Stimulated activated CD4-positive, alpha-beta T cell treated with anti-CD3 and anti-CD28 coated beads, Interleukin-1b, Interleukin-23, amount 100 ng/mL, for 1 hour (primary cell): ENCODE measurements at places on chromosomes 5 and 9.

DNA sequence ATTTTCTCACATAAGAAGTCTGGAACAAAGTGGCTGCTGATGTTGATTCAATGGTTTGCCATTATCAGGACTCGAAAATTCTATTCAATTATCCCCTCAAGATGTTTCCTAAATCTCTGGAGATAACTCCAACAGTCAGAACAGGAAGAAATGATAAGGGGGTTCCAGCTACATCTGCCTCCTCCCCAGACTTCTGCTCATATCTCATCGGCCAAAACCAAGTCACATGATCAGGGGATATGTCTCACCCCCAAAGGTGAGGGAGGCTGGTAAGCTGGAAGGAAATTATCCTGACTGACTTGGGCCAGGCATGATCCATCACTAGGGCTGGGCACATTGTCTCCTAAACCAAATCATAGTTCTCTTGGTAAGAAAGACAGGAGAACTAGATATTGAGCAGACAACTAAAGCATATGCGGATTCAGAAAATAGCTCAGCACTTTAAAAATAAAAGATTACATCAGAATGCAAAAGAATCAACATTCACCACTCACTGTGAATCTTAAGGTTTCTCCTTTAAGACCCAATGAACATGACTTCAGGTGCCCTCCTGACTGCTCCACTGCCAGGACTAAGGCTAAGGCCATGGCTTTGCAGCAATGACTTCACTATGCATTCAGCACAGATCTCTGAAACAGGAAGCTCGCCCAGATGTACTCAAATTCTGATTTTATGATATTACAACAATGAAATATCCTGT lies 306.3 kb downstream of the ENC1 start:
- no peak for DNase-seq

DNA sequence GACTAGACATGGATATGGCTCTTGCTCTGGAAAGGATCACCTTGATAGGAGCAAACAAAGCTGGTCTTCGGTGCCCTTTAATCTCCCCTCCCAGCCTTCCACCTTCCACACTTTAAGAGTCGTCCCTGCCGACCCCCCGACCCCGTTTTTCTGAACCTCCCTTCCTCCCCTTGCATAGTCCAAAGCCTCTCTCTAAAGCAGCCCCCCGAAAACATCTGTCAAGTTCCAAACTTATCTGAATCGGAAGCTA lies 423 bp upstream of the NUP214 start:
- DNase-seq: no peak

DNA sequence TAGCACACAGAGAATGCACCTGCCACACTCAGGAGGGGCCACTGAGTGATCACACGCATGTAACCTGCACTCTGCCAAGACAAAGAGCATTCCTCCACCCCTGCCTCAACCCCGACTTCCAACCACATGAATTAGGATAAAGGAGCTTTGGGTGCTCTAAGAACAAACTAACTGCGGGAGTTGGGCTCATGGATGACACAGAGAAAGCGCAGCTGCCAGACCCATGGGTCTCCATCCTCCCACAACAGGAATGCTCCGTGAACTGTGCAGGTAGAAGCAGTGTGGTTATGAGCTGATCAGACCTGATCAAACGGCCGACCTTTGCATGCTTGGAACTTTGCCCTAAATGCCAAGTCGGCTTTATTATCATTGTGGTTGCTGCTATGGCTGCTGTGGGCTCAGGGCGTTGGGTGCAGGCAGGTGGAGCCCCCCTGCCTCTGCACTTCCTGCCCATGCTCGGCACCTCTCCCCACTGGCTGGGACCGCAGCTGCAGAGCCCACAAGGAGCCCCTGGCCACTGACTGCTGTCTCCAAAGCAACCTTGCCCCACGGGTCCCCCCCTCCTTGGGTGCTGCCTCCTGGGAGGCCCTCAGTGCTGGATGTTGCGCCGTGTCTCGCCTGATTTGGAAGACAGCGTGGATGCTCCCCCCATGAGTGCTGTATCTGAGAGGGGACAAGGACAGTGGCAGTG lies 2.6 kb upstream of the SLC6A3 start:
- DNase-seq: no peak

- no peak for DNase-seq
Observed at GRCh38 chr5:145931718-145932117, 4.7 kb upstream of the SH3RF2 start.

DNA sequence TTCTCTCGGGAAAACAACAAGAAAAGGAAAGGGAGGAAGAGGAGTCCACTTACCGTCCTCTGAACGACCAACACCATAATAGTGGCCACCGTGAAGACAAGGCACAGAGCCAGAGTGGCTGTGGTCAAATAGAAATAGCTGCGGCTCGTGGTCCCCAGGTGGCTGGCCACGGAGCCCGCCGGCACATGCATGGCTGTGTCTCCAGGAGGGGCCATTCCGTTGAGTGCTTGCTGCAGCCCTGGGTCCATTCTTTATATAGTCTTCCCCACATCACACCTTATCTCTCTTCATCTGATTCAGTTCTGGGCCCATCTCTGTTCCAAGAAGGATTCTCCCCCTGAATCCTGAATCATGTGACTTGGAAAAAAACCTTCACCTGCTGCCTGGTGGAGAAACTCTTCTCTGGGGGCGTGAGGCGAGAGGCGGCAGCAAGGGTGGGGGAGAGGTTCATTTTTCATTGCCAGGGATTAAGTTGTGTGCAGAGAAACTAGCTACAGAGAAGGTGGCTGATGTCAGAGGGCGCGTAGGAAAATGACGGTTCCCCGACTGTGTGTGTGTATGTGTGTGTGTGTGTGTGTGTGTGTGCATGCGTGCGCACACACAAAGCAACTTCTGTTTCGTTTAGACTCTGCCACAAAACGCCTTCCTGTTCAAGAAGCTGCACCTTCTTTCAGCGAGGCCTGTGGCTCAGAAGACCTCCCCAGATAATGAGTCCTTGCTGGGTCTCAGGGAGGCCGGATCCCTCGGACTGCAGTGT lies at the start of gene TNFSF8:
Gene TNFSF8 (minus strand): TSS at position 536 of the 757 bp plus-strand sequence. CDS start 288 bp downstream, at position 248.
- peak; percentile 11 for DNase-seq

GRCh38 chr5:131786900-131787692 lies 9.7 kb downstream of the FNIP1 start:
- DNase-seq: no peak

DNA sequence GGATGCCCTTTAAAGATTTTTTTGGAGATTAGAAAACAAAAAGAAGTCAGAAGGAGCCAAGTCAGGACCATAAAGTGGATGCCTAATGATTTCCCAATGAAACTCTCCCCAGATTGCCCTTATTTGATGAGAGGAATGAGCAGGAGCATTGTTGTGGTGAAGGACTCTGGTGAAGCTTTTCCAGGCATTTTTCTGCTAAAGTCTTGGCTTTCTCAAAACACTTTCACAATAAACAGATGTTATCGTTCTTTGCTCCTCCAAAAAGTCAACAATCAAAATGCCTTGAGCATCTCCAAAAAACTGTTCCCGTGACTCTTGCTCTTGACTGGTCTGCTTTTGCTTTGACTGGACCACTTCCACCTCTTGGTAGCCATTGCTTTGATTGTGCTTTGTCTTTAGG lies 121.8 kb downstream of the CAAP1 start:
- no peak for DNase-seq

- no peak for DNase-seq
Observed at GRCh38 chr5:131679911-131680310, 44.9 kb upstream of the RAPGEF6 start.

DNA sequence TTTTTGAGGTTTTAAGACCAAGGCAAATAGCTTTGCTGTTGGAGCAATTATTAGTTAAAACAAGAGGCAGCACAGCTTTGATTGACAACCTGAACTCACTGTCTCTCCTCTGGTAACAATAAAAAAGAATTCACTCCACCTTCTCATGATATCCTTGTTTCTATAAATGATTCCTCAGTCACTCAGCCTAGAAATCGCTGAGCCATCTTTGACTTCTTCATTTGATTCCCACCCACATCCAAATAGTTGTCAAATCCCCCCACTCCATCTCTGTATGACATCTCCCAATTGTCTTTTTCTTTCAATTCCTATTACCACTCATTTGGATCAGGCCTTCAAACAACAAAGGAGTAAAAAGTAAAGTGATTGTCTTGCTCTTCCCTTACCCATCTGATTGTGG lies 266.4 kb downstream of the MCTP1 start:
- no peak for DNase-seq

DNA sequence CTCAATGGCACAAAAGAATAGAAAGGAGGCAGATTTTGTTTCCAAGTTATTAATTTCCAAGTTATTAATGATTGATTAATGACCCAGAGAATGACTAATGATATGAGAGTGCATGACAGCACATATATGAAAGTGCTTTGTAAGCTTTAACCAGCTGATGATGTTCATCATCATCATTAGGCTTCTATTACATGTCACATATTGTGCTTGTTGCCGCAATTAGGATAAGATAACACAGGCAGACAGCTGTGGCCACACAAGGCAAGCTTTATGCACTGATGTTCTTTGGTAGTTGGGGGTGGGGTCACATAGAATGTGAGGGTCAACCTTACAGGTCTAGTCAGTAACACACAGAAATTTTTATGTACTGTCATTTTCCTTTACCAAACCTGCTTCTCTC lies 219.7 kb downstream of the TRPM3 start:
- no peak for DNase-seq

GRCh38 chr5:36640949-36641348 lies 34.5 kb downstream of the SLC1A3 start:
- no peak for DNase-seq

DNA sequence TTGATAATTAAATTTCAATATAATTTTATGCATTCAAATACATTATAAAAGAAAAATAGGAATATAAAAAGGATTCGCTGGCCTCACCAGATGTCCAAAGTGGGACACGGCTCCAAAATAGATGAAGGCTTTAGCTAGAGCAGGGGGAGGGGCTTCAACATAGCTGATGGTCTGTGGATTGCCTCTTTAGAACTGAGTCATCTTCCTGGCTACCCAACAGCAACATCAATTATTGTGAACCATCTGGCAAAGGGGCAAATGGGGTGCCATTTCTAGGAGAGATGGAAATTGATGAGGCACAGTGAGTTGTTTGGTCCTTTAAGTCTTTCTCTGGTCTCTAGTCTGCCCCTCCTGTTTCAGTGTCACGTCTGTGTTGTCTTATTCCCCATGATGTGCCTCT lies 44.2 kb upstream of the CD180 start:
- DNase-seq: no peak

DNA sequence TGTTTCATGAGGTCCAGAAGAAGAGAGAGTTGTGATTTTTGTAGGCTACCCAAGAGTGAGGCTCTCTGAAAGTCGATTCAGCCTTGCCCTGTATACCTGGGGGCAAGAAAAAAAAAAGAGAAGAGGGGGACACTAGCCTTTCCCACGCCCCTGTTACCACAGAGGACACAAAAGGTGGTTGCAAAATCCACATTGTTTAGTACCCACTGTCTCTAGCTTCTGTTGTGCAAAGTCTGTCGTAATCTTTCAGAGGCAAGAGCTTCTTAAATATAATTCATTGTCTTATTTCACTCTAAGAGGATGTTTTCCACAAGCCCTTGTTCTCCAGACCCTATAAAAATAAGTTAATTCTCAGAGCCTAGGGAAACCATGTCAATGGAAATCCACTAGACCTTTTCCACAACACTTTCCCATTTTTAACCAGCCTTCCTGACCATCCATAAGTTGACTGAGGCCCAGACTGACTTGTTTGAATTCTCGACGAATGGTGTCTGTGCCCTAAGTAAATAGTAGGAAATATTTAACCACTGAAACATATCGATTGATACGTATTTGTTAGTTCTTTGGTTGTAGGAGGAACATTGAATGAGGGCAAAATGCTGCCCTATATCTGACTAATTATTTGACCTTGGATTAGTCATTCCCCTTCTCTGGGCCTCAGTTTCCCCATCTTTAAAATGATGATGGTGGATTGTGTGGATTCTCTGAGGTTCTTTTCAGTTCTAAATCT lies 182.7 kb downstream of the PAPPA start:
- DNase-seq: no peak

DNA sequence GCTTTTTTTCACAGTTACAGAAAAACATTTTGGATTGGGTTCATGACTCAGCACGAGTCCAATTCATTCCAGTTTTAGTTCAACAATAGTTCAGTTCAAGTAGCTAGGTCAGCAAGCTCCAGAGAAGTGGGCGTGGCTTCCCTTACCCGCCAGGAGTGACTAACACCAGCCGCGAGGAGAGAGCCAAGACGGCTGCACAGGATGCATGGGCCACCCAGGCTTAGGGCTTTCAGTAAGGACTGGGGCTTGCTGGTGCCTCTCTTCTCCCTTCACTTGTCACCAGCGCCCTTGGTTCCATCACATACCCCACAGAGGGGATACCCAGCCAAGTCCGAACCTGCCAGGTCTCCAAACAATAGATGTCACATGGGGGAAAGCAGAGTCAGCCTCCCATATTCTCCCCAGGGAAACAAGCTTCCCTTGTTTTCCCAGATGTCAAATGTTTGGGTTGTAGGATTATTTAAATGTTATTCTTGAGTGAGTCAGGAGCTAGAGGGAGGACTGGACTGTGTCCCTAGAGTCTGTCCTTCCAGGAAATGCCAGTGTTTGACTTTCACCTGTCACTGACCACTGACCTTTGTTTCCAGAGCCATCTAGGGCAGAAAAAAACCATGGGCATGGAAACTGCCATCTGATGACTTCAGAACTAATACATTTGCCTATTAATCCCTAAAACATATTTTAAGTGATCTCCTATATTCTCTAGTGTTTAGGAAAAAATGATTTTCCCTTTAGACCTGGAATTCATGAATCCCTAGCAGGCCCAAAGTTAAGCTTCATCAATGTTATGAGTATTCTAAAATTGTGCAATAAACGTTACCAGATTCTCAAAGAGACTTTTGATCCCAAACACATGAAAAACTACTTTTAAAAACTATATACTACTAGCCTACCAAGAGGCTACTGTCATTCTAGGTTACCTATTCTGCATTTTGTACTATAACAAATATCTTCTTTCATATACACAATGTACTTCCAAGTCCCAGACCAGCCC lies 51.9 kb downstream of the NIPAL4 start:
- no peak for DNase-seq

- DNase-seq: no peak
Observed at GRCh38 chr9:124613849-124614248, 106.7 kb upstream of the NR5A1 start.
